Kasumi-1 (cell line): ENCODE measurements at places on chromosomes 12 and 14.

DNA sequence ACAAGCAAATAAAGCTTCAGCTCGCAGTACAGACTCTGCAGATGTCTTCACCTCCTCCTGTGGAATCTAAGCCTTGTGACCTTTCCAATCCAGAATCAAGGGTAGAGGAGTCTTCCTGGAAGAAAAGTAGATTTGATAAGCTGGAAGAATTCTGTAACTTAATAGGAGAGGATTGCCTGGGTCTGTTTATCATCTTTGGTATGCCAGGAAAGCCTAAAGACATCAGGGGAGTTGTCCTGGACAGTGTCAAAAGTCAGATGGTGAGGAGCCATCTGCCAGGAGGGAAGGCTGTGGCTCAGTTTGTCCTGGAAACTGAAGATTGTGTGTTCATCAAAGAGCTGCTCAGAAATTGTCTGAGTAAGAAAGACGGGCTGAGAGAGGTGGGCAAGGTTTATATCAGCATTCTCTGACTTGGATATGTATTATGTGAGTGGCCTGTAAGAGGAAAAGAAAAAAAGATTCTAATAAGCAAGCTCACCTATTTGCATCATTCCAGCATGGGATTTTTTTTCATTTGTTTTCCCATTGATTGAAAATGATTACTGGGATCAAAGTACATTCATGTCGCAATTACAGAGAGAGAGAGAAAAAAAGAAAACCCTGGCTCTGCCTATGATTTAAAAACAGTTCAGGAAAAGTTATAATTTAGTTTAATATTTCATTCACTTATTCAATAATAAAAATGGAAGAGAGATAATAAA, 767 bp downstream of the REP15 start:
- no peak for DNase-seq

GRCh38 chr12:70609739-70610491, 27.3 kb downstream of the PTPRB start:
- DNase-seq: peak; percentile 36

DNA sequence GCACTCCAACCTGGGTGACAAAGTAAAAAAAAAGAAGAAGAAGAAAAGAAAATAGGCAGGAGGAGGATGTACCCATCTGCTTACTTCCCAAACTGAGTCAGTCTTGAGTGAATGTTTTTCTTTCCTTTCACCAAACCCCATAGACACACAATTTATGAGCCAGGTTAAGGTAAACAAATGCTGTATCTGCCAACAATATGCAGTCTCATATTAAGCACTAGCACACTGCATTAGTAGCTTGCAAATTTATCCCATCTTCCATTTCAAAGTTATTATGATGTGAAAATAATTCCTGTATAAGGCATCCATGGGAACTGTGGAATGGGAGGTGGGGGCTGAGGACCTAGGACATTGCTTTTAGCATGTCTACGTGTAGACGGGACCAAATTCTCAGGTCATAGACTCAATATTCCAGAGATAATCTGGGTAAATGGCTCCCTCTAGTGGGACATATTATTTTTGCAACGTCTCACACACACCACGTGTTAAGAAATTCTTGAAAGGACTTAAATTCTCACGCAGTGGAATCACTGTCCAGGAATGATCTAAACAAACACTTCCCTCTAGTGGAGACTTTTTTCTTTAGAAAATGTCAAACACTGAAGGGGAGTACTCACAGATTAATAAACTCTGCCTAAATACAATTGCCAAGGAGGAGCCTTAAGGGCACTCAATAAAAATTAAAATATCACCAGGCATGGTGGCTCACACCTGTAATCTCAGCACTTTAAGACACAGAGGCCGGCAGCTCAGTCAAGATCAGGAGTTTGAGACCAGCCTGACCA, 17.1 kb upstream of the OR10P1 start:
- DNase-seq: peak; percentile 90

GRCh38 chr12:81639196-81639595, 120.0 kb downstream of the PPFIA2 start:
- no peak for DNase-seq

DNA sequence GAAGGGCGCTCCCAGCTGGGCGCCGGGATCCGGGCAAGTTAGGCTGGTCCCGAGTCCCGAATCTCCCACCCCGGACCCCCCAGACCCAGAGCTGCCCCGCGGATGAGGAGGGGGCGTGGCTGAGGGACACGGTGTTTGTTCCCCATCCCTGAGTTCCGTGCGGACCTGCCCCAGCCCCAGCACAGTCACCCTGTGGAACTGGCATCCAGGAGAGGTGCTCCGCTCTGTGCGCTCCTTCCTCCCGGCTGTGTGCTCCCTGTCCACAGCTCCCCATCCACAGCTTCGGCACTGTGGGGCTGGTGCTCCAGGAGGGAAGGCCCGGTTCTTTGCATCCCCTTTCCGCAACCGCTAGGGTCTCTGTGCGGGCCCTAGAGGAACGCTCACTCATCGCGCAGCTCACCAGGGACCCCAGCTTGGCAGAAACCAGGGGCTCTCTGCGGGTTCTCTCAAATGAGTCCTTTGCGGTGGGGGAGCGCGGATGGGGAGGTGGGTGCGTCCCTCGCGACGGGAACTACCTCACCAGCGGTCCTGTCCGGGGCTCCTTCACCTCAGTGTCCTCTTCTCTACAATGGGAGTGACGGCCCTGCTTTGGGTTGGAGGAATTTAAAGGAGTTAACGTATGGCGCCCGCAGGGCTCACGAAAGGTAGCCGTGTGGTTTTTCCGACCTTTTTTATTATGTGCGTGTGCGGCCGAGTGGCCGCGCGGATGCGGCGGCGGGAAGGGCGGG, 845 bp downstream of the TMEM132C start:
- no peak for DNase-seq

GRCh38 chr14:100732766-100733100, 6.0 kb downstream of the DLK1 start:
- DNase-seq: no peak

GRCh38 chr12:116458492-116458891, 100.7 kb upstream of the MAP1LC3B2 start:
- DNase-seq: no peak

DNA sequence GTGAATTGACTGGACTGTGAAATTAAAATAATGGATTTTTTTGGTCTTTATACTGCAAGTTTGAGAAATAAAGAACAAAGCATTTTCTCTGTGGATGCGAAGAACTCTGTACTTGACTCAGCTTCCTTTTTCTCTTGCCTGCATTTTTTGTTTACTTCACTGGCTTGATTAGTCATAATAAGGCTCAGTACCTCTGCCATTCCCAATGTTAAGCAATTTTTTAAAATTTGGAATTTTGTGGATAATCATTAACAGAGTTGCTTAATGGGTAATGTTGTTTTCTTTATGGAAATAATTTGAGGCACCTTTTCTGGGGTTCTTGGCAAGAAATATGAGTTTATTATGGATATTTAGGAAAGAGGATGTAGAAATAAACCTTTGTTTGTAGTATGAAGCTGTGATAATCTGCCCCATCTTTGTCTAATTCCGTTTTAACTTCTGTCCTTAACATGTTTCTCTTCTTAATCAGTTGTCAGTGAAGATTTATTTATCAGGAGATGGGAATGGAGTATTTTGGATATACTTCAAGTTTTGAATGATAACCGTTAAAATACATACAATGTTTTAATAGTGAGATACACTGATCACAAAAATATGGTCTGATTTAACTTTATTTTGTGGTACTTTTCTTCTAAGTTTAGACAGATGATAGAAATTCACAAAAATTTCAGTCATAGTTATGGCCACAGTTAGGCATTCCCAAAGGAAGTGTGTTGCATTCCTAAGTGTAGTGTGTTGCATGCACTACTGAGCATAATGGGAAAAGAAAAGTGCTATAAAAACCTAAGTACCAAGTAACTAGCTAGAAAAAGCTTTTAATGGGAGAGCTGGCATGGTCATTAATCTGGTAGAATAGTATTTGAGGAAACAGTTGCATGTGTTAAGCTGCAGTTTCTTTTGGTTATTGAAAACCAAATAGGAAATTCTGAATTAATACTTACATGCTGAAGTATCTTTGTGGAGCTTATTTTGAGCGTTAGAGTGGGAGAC, 27.7 kb downstream of the WNK1 start:
- no peak for DNase-seq

DNA sequence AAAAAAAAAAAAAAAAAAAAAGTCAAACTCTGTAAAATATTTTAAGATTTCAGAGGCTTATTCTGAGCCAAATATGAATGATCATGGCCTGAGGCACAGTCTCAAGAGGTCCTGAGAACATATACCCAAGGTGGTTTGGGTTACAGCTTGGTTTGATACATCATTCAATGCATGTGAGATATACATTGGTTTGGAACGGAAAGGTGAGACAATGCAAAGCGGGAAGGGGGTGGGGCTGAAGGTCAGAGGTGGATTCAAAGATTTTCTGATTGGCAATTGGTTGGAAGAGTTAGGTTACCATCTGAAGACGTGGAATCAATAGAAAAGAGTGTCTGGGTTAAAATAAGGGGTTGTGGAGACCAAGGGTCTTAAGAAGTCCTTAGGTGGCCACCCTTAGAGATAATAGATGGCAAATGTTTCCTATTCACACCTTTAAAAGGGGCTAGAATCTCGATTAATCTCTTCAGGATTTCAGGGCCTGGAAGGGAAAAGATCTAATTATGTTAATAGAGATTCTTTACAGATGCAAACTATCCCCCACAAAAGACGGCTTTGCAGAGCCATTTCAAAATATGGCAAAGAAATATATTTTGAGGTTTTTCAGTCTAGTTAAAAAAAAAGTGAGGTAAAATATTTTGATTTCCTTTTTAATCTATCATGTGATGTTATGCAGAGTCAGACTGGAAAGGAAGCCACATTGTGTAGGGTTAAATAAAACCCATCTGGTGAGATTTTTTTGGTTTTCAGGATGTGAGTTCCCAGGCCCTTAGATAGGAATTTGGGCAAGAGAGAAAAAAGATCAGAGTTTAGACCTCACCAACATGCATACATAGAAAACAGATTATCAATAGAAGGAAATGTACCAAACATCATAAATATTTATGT, 173.8 kb upstream of the CNOT2 start:
- DNase-seq: no peak

DNA sequence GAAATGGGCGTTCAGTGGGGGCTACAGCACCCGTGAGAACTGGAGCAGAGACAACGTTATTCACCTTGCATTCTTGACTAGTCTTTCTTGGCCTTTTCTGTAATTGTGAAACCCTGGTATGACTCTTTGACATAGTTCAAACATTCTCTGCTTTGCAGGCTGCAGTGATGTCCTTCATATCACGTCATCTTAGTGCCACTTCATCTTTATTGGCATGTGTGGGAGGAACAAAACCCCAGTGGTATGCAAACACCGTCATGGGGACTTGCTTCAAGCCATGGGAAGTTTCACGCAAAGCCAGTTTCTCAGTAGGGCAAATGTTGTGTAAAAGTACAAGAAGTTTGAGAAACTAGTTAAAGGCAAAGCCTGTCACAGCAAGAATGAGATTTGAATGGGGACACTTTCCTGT, 20.2 kb upstream of the DUSP16 start:
- no peak for DNase-seq

GRCh38 chr12:20495997-20496396, 127.7 kb downstream of the PDE3A start:
- no peak for DNase-seq

DNA sequence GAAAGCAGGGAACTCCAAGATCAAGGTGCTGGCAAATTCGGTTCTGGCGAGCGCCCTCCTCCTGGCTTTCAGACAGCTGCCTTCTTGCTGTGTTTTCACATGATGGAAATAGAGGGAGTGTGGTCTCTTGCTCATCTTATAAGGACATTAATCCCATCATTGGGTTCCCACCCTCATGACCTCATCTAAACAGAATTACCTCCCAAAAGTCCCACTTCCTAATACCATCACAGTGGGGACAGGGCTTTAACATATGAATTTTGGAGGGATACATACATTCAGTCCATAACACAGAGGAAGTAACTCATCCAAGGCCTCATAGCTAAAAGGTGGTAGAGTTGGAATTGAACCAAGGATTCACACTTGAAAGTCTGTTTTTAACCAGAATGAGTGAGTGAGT, 28.6 kb downstream of the DYRK2 start:
- no peak for DNase-seq

DNA sequence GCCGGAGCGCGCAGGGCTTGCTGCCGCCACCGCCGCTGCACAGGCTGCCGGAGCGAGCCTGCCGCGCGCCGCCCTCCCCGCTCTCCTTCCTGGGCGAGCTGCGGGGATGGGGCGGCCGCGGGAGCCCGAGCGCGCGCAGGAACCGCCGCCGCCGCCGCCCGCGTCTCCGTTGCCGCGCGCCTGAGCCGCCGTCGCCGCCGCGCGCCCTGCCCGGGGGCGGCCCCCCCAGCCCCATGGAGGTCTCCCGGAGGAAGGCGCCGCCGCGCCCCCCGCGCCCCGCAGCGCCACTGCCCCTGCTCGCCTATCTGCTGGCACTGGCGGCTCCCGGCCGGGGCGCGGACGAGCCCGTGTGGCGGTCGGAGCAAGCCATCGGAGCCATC, 352 bp downstream of the PLXNC1 start:
- DNase-seq: no peak

GRCh38 chr14:88866305-88866704, 41.9 kb downstream of the TTC8 start:
- DNase-seq: no peak

GRCh38 chr12:946631-947030, 2.9 kb downstream of the RAD52 start:
- no peak for DNase-seq

DNA sequence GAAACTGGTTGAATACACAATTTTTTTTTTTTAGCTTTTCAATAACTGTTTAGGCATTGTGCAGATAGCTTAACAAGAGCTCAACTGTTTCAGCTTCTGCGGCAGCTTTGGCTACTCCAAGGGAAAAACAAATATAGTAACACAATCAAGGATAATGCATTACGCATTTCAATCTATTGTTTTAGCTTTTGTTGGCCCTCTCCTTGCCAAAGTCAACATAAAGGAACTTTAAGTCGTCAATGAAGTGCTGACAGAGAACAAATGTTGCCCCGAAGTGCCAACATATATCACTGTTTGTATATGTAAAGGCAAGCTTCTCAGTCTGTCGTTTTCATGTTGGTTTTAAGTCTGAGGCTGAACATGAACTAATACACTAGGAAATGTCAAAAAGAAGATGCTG, 1087.4 kb upstream of the FLRT2 start:
- DNase-seq: no peak

DNA sequence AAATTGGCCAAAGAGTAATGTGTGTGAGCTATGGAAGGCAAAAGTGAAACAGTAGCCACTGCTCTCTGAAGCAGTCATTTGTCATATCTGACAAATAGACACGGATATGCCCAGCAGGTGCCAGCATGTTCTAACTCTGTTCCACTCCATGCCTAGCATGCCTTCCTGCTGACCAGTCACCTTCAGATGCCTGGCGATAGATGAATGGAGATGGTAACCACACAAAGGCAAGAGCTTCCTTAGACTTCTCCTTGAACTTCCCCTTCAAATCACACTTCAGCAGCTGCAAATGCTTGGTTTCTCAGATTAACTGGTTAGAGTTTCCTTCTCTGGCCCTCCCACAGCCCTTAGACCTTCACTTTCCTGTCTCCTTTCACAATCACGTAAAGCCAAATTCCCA, 429.9 kb downstream of the DAD1 start:
- DNase-seq: no peak

DNA sequence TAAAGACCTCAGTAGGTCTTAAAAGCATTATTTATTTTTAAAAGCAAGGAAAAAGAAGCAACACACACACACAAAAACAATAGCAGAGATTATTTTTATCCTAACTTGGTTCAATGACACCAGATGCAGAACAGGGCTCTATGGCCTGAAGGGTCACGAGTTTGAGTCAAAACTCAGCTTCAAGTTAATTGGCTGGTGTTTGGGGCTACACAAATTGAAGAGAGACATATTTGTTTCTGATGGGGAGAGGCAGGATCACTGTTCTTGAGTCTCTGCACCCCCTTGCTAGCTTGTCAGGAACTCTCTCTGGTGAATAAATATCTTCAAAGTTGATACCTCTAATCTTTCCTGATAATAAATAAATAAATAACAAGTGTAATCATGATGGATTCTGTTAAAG, 466.1 kb downstream of the PRKD1 start:
- DNase-seq: no peak
